ENCODE measurements at places on chromosomes 6 and 20.

GRCh38 chr20:48846516-48847492 is 19.0 kb upstream of the PREX1 start:
- no peak for DNase-seq

DNA sequence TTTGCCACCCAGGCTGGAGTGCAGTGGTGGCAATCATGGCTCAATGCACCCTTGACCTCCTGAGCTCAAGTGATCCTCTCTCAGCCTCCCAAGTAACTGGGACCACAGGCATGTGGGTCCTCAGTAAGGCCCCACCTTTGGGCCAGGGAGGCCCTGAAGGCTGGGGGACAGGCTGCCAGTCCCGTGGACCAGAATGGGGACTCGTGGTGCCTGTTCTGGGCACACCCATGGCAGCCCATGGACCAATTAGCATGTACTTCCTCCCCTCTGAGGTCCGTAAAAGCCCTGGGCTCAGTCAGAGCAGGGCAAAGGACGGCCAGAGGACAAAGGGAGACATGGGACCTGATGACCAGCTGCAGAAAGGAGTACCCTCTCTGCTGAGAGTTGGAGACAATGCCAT is 1590.8 kb downstream of the KHDRBS2 start:
- DNase-seq = no peak

- no peak for DNase-seq
These were observed 24.6 kb upstream of the TRPC4AP start for GRCh38 chr20:35117196-35117595.

DNA sequence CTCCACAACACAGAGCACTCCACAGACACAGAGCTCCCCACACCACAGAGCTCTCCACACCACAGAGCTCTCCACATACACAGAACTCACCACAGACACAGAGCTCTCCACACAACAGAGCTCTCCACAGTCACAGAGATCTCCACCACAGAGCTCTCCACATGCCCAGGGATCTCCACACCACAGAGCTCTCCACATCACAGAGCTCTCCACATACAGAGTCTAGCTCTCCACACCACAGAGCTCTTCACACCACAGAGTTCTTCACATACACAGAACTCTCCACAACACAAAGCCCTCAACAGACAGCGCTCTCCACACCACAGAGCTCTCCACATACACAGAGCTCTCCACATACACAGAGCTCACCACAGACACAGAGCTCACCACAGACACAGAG is 55.3 kb downstream of the ERMARD start:
- DNase-seq = no peak

DNA sequence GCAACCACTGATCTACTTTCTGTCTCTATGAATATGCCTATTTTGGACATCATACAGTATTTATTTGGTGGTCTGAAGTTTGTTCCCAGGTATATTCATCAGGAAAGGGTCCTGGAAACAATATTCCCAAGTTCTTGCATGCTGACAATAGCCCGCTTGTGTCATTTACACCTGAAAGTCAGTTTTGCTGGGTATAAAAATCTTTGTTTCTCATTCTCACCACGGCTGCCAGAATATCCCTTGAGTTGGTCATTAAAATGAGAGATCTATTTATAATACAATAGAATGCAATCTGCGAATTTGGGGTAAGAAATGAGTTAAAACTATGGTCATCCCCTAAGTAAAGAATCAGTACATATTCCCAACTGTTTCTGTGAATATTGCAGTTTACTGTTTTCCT is 79.0 kb downstream of the MAN1A1 start:
- no peak for DNase-seq

DNA sequence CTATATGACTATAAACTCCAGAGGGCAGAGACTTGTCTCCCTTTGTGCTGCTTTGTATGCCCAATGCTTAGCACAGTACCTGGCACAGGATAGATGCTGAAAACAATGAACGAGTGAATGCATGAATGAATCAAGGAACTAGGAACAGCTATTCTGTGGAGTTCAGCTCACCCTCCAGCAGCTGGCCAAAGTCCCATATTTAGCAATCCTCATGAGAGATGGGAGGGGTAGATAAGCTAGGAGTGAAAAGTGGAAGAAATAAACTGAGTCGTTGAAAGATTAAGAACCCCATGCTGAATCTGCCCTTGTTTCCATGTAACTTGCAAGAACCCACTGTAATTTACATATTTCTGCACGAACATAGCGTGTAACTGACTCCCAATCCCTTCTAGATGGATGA is 106.5 kb downstream of the MAFB start:
- no peak for DNase-seq

DNA sequence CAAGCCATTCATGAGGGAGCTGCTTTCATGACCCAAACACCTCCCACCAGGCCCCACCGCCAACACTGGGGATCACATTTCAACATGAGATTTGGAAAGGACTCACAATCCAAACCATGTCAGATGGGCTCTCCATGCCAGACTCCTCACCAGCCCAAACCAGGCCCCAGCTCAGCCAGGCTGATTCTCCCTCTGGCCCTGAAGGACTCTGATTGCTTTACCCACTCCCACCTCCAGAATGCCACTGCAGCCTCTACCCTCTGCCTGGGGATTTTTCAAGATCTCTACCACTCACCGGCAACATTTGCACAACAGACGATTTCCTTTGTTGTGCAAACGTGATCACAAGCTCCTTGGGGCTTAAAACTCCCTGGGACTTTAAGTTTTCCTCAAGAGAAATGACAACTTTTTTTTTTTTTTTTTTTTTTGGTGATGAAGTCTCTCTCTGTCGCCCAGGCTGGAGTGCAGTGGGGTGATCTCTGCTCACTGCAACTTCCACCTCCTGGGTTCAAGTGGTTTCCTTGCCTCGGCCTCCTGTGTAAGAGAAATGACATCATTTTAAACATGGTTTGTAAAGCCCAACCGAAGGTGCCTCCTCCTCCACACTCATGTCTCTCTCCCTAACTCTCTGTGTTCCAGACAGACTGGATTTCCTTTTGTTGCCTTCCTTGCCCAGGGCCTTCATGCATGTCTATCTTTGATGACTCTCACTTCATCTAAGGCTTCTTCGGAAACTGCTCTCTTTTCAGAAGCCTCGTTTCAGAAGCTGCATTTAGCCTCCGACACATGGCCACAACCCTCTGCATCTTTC is 147.0 kb downstream of the CDH26 start:
- DNase-seq = no peak

- no peak for DNase-seq
These were observed 26.1 kb upstream of the ENPP1 start for GRCh38 chr6:131781687-131782086.

- peak; percentile 16 for DNase-seq
These were observed at the start of gene RBM24 for GRCh38 chr6:17281100-17281496. Gene RBM24, plus strand, starts transcription at chr6:17281361. Its CDS starts 221 bp downstream, at chr6:17281582.

DNA sequence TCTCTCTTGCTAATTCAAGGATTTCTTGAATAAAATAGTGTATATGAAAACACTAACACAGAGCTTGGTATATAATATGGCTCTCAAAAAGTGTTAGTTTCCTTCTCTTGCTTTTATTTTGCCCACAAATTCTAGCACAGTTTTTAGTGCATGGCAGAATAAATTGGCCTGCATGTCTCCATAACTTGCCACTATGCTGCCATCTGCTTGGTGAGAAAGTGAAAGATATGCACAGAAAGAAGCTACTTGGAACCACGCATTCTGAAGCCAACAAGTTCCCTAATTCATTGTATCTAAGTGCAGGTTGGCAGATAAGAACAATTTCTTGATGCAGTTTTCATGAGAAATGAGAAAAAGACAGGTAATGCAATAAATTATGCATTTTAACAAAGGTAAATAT is 101.2 kb downstream of the EPHA7 start:
- DNase-seq = no peak

GRCh38 chr6:130507666-130508028 is 141.8 kb downstream of the TMEM200A start:
- no peak for DNase-seq

DNA sequence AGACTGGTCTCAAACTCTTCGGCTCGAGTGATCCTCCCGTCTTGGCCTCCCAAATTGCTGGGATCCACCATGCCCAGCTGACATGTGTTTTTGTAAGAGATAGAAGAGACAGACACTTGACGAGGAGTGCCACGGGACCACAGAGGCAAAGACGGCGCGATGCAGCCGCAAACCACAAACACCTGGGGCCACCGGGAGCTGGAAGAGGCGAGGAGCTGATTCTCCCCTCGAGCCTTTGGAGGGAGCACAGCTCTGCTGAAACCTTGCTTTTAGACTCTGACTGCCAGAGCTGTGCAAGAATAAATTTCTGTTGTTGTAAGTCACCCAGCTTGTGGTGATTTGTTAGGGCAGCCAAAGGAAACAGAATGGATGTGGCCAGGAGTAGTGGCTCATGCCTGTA is 46.9 kb downstream of the TFAP2C start:
- no peak for DNase-seq

- no peak for DNase-seq
These were observed 188.9 kb downstream of the PLCB1 start for GRCh38 chr20:8321001-8321400.

DNA sequence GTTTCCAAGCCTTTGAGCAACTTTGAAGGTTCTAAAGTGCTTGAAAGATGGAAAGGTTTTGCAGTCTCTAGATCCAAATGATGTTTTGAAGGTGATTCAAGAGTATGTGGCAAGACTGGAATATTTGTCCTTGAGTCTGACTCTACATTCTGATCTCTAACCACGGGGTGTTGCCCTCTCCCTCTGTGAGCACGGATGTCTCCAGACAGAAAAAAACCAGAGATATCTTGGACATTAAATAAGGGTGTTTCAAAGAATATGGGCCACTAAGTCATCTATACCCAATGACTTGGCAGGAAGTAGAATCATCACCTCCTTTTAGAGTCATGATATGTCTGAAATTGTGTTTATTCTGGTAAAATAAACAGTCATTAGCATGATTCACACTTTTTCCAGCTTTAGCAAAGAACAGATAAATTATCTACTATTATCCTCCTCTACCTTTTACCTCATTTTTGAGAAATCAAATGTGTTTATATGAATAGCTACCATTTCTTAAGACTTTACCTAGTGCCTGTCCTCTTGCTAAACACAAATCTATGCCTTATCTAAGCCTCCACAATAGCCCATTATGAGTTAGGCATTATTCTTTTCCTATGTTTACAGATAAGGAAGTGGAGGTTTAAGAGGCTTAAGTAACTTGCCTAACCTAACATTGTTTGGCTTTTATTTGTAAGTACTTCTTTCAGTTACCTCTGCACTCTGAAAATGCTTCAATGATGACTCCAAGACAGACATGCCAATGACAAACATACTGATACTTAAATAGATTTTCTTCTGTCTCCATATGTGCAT is 384.4 kb downstream of the BMP2 start:
- DNase-seq = no peak

DNA sequence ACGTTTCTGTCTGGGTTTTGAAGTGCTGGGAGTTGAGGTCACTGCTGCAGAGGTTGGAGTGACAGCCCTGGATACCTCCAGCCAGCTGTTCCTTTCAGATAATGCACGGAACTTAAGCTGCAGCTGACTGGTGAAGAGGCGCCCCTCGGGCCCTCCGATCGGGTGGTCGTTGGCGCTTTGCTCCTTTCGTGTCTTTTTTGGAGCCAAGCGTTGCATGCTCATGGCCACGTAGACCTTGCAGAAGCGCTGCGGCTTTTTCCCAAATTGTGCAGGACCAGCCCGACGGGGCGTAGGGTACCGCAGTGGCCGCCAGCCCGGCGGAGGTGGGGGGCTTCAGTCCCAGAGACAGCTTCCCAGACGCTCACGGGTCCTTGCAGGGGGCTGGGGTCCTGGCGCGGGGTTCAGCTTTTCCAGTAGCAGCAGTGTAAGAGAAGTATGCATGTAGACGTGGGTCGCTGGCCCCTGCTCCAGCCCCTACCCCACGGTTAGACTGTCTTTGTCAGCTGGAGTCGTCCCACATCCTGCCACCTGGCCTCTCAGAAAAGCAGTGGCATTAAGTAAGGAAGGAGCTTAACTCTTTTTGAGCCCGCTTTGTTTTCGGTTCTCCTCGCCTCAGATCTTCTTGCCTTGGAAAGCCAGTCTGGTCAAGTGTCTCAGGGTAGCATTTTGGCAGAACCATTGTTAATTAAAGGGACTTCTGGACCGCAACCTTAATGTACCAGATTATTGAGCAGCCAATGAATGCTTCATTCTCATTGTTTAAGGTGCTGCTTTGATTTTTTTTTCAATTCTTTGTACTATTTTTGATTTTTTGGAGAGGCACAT is 838 bp downstream of the TNFAIP3 start:
- no peak for DNase-seq

GRCh38 chr20:40773376-40773775 is 84.3 kb upstream of the MAFB start:
- DNase-seq = no peak
